K562 (cell line): ENCODE measurements at places on chromosomes 7 and 10.

- DNase-seq = no peak
These were observed 1.5 kb downstream of the SFRP5 start for GRCh38 chr10:97770255-97770654.

GRCh38 chr7:28474282-28474638, 61.9 kb downstream of the CREB5 start:
- DNase-seq = no peak

DNA sequence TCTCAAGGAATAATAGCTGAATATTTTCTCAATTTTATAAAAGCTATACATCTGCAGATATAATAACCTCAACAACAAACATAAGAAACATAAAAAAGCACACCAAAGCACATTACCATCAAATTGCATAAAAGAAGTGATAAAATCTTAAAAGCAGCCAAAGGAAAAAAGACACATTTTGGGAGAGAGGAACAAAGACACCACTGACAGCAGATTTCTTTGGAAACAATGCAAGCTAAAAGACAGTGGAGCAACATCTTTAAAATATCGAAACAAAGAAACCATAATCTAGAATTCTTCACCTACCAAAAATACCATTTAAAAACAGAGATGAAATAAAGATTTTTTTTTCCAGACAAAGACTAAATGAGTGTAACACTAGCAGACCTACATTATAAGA, 55.7 kb upstream of the TEX47 start:
- no peak for DNase-seq

DNA sequence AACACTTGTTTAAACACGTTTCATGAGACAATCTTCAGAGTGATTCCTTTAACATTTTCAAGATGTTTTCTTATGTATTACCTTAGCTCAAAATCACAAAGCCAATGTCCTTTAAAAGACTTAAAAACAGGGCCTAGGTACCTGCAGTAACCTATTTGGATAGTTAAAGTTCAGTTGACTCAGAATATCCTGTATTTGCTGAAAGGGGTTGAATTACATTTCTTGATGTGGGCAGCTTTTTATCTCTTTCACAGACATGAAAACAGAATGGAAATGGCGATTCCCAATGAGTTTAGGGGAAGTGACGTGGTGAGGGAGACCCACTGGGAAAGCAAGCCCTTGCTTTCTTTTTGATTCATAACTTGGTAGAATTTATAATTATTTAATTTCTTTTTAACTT, 324.4 kb upstream of the AOAH start:
- DNase-seq = no peak

DNA sequence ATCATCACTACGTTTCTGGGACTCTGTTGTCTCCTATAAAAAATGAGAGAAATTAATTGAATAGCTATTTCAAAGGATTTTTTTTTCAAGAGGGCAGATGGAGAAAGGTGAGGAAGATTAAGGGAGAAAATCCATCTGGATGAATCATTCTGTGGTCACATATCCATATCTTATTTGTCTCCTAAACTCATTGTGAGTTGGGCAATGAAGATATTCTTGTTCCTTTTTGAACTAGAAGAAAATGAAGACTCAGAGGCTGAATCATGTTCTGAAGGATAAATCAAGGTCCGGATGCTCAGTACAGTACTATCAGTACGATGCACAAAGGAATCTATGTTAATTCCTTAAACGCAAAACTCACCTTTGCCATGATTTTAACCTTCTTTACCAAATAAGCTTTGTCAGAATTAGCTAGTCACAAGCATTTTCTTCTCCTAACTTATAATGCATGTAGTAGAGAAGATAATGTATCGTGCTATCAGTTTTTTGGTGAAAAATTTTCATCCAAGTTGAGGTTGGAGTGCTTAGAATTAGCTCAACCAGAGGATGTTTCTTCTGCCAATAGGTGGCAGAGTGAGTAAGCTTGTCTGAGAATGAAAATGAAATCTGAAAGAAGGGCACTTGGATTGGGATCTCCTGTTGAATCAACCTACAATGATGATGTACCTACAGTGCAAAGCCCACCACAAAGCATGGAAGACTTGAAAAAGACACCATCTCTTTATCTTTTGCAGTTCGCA, 446.9 kb downstream of the KIF20B start:
- no peak for DNase-seq
